Fibroblast of the aortic adventitia (primary cell): ENCODE measurements at places on chromosomes 3 and 15. TPM values are rescaled to one million over a fixed set of nuclear protein-coding genes. Genes with fewer than 3 reads are reported as not detected.

The KBTBD12 gene
- under 0.01 TPM in 1 of 2 replicates, not detected in the other for total RNA-seq

The GPR171 gene
- total RNA-seq, result not detected in 2 replicates

The SUSD5 gene
- 1.8 and 2.9 TPM in 2 replicates for total RNA-seq

DNA sequence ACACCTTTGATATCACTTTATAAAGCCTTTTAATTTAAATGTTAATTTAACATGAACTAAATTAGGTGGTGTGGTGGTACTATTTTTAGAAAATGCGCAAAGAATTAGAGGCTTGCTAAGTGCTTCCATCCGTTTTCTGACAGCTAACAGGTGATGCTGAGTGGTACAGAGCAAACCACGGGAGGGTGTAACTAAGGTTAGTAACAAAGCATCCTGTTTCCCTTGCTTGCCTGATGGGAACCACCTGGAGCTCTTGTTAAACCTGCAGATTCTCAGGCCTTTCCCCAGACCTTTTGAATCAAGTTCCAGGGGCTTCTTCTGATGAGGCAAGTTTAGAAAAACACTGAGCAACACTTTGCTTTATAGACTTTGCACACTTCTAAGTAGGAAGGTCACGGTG is 101.0 kb downstream of the ATG7 start:
- DNase-seq, result no peak

- DNase-seq, result no peak
These were observed 284.3 kb downstream of the UACA start for GRCh38 chr15:70479056-70479455.

DNA sequence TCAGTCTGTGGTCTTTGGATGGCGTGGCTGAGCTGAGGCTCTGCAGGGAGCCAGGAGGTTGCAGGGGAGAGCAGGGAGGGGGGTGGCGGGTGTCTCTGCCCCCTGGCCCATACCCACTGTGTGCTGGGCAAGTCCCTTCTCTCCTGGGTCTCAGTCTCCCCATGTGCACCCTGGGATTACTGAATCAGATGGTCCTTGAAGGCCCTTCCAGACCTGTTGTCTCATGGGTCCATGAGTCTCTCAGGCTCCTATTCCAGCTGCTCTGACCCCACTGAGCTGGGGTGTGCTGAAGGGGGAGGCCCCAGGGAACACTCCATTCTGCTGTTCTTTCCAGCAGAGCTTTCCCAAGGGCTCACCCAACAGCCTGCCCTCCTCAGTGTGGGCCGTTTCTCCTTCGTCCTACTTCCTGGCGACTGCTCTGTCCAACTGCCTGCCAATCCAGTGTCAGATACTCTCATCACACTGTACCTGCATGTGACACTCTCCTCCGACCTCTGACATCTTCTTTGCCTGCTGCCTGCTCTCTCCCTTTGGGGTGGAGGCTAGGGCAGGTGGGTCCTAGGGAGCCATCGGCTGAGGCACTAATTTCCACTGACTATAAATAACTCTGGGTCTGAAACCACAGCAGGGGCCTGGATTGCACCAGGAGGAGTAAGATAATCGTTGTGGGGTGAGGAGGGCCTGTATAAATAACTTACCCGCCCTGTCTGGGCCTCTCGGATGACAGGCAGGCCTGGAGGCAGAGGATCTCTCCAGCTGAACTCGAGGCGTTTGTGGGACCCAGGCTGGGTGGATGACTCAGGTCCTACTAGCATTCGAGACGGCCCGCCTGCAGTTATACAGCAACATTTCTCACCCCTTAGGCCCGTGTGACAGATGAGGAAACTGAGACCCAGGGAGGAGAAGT is 67.1 kb downstream of the ATP2B2 start:
- no peak for DNase-seq

DNA sequence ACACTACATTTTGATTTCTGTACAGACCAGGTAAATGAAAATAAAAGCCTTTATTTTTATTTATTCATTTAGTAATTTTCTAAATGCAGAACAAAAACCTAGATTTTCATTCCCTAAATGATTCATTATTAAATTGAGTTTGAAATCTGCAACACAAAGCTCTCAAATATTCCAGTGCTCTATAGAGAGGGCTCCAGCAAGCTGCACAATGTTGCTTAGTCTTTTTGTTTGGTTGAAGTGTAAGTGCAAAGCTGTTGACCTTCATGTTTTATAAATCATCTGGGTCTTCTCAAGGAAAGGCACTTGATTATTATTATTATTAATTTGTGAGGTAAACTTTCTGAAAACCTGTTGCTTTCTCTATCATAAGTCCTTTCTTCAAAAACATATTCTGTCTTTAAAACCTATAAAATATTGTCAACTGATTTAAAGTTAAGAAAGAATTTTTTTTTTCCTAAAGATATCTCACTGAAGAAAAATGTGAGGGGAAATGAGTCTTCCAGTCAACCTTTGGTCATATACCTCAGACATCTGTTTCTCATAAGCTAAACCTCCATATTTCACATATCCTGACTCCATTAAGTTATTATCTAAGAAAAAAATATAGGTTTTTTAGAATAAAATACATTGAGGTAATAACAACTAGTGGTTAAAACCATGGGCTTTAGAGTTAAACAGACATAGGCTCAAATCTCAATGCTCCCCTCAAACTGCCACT is 100.7 kb downstream of the ZIC4 start:
- DNase-seq, result peak; percentile 56

DNA sequence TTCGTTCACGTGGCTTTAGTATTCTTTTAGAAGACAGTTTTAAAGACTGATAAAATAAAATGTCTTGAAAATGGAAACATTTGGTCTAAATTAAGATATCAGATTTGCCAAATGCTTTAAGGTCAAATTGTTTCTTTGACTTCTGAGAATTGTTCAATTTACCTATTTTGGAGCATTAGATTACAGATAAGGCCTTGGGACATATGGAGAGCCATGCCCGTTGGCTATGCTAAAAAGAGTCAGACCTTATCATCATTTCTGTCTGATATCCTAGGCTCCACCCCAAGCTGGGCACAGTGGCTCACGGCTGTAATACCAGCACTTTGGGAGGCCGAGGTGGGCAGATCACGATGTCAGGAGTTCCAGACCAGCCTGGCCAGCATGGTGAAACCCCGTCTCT is 13.0 kb downstream of the ZNF445 start:
- no peak for DNase-seq

DNA sequence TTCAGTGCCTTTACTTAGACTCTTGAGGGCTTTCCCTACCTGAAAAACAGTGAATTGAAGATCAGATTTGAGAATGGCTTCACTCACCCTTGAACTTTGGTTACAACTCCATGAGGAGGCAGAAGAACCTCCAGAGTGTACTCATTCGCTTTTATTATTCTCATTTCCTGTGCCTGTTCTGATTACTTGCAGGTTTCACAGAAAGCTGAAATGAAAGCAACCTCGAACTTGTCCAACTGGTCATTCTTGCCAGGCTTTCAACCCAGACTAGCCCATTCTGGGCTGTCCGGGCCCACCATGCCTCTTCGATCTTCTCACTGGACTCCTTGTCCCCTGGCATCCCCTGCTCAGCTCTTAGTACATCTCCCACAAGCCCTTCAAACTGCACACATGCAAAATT is 20.2 kb upstream of the THUMPD3 start:
- no peak for DNase-seq

- no peak for DNase-seq
These were observed 151.9 kb upstream of the TLE3 start for GRCh38 chr15:70249616-70250015.

GRCh38 chr3:194571491-194572142 is 61.6 kb downstream of the TMEM44 start:
- DNase-seq, result peak; percentile 51
